ENCODE measurements at places on chromosomes 7 and 10. TPM values are rescaled to one million over a fixed set of nuclear protein-coding genes. Genes with fewer than 3 reads are reported as not detected.

DNA sequence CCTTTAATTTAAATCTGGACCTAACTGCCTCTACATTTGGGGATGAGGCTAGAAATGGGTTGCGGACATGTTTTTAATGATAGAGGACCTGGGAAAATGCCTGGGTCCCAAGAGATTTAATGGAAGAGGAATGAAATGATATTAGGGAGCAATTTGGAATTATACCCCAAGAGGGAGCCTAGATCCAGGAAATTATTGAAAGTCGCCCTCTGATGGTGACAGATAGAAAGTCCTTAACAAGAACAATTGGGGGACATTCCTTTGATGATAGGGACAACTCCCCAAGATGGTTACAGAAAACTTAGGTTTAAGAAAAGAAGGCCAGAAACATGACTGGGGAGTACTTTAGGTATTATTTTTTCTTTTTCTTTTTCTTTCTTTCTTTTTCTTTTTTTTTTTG lies 9.5 kb upstream of the TSGA13 start:
- no peak for DNase-seq

Gene CSGALNACT2
- polyA plus RNA-seq, result 21.1 TPM

GRCh38 chr10:23974746-23975272 lies 234.1 kb upstream of the KIAA1217 start:
- no peak for DNase-seq

GRCh38 chr7:132371948-132372347 lies 204.3 kb downstream of the PLXNA4 start:
- no peak for DNase-seq

- no peak for DNase-seq
Observed at GRCh38 chr7:43873300-43873699, 4.0 kb upstream of the MRPS24 start.

Gene STEAP1
- polyA plus RNA-seq, result not detected

DNA sequence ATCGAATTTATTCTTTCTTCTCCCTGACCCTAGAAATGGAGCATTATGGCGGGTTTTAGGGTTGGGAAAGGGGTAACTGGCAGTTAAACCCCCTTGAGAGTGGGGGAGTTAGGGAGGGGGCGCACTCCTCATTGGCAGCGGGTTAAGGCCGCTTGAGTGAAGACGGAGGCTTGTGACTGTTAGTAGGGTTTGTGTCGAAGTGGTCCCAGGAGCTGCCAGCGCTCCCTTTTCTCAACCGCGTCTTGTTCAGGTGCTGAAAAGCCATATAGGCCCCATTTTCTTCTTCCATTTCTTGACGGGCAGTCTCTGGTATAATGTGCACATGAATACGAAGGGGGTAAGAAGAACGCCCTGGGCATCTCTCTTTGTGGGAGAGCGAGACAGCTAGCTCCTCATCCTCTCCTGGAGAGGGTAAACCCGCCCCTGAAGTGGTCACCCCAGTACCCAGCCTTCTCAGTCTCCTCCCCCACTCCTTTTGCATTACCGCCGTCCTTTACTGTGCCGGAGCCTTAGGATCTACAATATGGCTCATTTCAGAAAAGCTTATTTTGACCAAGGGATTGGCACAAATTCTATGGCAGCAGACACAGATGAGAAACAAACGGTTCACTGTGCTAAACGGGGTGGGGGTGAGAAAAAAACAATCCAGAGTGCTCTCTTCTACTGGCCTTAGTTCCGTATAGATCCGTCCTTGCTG lies 836 bp downstream of the KMT2E start:
- DNase-seq, result peak; percentile 61

GRCh38 chr10:98403812-98404504 lies 11.0 kb downstream of the PYROXD2 start:
- DNase-seq, result no peak

- DNase-seq, result no peak
Observed at GRCh38 chr10:32298075-32298812, 48.7 kb downstream of the EPC1 start.

DNA sequence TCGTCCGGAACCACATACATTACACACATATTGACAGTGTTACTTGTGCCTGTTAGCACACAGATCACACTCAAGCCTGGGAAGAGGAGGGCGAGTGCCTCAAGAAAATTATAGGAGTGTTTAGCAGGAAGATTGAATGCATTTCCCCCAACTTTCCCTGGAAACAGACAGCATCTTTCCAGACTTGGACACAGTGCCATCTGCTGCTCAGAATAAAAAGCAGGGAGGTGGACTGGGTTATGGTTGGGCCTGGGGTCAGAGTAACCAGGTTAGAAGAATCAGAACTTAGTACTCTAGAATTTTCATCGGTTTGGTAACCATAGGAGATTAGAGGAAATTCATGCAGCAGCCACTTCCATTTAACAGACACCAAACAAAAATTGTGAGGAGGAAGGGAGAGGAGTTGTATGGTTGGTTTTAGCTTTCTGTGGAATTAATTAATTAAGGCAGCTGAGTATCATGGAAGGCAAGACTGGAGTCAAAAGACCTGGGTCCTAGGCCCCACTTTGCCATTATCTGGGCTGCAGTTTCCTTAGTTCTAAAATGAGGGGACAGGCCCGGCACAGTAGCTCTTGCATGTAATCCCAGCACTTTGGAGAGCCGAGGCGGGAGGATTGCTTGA lies 43.4 kb upstream of the OPTN start:
- no peak for DNase-seq
